Stimulated activated CD8-positive, alpha-beta memory T cell treated with anti-CD3 and anti-CD28 coated beads, Interleukin-4, amount 100 ng/mL, for 4 hours (primary cell): ENCODE measurements at places on chromosomes 13 and 19.

DNA sequence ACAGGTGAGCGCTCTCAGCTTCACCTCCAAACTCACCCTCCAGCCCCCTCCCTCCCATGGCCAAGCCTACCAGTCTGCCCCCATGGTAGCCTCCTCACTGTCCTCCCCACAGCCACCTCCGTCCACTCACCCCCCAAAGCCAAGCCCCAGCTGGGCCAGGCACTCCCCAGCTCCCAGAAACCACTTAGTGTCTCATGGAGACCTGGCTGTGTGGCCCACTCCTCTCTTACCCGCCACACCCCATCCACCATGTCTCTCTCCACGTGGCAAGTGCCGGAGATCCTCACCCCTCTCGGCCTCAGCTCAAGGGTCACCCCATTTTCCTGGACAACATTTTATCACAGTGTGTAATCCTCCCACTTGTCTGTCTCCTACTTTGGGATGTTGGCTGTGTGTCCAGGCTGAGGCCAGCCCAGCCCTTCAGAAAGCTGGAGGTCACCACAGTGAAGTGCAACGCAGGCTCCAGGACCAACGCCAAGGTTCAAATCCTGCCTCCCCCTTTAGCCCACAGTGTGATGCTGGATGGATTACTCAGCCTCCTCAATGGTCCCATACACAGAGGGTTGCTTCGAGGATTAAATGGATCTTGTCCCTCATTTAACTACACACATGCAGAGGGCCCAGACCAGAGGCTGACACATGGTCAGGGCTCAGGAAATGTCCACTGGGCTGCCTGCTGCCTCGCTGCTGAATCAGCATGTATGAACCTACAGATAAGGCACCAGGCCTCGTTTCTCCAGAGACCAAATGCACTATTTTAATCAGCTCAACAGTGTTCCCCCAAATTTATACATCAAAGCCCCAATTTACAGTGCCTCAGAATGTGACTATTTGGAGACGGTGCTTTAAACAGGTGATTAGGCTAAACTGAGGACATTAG, 71.3 kb downstream of the CEBPG start:
- DNase-seq: no peak

- no peak for DNase-seq
Measured at GRCh38 chr13:46267166-46267565, 55.4 kb downstream of the LRRC63 start.

DNA sequence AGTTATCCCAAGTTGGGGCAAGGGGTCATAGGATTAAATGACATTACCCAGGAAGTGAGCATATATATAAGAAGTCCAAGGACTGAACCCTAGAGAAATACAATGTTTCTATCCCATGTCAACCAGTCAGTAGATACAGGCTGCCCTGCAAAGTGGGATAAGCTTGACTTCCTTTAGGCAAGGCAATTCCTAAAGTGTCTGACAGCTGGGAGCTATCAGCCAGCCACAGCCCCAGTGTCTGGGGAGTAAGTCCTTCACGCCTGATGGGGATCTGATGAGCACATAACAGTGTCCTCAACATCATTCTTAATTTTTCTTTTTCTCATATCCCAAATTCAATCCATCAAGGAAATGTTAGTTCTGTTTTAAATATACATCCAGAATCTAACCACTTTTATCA, 54.1 kb downstream of the DNAJC15 start:
- no peak for DNase-seq

GRCh38 chr13:93226623-93227279, at the start of gene GPC6:
GPC6 (plus strand) TSS chr13:93226807.
- no peak for DNase-seq

DNA sequence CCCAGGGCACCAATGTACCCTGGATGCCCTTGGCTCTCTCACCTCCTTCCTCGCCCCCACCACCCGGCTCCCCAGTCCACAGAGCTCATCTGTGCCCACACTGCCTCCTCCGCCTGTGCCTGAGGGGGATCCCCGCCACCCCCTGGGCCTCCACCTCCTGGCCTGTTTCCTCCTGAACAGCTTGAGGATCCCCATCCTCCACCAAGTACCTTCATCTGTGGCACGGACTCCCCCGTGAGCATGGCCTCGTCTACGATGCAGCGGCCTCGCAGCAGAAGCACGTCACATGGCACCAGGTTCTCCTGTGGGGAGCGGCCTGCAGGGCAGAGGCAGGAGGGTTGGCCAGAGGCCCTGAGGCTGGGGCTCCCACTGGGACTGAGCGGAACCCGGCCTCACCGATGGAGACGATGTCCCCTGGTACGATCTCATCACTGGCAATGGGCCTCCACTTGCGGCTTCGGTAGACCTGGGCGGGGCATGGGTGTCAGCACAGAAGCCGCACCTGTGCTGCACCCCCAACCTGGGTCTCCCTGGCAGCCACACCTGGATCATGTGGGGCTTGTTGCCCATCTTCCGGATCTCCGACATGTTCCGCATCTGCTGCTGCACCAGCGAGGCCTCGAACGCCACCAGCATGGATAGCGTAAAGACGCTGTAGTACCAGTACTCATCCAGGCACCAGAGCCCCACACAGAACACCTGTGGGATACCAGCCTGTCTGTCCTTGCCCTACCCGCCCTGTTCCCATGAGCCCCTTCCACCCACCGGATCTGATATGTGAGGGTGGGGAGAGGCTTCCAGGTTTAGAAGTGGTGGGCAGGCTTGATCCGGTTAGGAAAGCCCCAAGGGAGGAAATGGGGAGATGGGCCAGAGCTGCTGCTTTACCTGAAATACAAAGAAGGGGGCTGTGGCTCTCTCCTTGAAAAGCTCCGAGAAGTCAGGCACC, 6.8 kb downstream of the ATP13A1 start:
- no peak for DNase-seq

GRCh38 chr19:55858401-55858800, 22.1 kb downstream of the NLRP4 start:
- no peak for DNase-seq

DNA sequence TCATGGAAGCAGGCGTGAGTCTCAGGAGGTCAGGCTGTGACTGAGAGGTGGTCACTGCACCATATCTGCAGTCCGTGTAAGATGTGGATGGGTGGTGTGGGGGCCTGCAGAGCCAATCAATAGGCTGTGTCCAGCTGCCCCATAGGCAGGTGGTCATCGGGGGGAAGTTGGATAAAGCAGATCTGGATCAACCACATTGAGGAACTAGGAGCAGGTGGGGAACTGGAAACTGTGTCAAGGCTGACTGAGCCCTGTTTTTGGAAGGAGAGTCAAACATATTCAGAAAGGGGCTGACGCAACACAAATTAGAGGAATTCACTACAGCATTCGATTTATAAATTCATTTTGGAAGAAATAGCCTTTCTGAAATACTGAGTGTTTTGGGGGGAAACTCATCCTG, 15.0 kb downstream of the CLEC4M start:
- no peak for DNase-seq
